Epithelial cell of proximal tubule (primary cell): ENCODE measurements at places on chromosomes 1 and 21.

DNA sequence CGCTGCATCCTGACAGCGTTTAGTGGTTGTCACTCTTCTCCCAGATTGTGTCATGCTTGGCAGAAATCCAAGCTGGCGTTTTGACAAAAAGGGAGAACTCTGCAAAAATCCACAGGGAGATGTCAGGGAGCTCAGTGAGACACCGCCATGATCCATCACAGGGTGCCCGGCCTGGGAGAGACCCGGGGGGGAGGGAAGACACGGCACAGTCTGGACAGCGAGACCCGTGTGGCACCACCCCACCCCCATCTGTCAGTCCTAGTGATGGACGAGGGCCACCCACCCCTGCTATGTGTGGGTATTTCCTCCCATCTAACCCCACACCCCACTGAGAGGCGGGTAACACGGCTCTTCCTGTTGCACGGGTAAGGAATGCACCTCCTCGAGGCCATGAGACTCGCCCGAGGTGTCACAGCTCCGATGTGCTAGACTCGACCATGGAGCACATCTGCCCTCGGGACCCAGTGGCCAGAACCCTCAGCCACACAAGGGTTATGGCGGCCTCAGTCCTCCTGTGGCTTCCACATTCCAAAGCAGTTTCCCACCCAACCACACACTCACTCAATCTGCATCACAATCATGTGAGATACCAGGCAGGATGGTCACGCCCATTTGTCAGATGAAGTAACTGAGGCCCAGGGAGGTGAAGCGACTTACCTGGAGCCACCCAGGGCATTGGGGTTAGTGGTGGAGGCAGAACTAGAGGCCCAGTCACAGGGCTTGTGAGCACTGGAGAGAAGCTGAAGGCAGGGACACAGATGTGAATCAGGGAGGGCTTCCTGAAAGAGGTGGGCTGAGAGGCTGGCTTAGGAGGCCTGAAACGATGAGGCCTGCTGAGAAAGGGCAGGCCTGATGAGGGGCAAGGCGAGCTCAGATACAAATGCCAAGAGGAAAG is 688.5 kb downstream of the MATN1 start:
- no peak for DNase-seq

GRCh38 chr1:154714052-154714623 is 106.2 kb upstream of the ADAR start:
- no peak for DNase-seq

DNA sequence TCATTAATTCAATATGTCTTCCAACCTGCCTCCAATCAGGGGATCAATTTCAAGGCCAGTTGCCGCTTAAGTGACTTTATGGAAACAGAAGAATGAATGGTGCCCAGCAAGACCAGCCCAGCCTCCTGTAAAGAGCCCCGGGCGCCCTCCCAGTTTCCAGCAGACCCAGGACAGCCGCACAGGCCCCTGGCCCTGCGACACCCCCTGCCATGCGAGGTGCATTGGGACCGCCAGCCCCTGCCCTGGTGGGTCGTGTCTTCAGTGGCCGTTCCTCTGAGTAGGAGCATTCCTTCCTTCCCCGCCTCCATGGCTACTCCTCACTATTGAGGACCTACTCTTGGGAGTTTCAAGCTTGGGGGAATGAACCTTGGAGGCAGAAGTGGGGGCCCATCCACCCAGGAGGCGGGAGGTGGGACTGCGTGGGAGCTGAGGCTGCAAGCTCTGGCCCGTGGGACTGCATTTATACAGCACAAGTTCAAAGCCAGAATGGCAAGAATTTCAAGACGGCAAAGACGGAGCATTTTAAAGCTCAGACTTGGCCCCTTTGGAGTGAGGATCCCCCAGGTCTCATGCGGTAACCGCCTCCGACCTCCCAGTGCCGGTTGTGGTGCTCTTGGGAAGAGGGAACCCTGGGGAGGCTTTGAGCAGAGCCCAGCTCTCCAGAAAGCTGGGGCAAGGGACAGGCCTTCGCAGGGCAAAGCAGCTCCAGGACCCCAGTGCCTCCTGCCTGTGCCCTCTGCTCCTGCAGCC is 73.1 kb upstream of the ACTRT2 start:
- no peak for DNase-seq

- no peak for DNase-seq
These were observed 25.1 kb upstream of the MYCL start for GRCh38 chr1:39926820-39927219.

- no peak for DNase-seq
These were observed 40.4 kb downstream of the DAP3 start for GRCh38 chr1:155729031-155729898.

GRCh38 chr1:70499695-70500094 is 88.6 kb downstream of the CTH start:
- no peak for DNase-seq

DNA sequence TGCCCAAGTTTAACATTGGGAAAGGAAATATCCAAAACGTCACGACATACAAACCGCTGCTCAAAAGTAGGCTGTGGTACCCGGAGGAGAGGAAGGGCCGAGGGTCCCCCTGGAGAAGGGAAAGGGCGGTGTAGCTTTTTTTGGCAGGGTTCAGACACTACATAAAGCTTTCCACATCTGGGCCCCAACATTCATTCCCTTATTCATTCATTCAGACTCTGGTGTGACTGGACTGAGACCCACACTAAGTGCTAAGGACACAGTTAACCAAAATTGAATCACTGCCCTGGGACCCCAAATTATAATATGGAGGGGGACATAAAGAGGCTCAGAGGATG is 10.3 kb upstream of the COL8A2 start:
- no peak for DNase-seq

DNA sequence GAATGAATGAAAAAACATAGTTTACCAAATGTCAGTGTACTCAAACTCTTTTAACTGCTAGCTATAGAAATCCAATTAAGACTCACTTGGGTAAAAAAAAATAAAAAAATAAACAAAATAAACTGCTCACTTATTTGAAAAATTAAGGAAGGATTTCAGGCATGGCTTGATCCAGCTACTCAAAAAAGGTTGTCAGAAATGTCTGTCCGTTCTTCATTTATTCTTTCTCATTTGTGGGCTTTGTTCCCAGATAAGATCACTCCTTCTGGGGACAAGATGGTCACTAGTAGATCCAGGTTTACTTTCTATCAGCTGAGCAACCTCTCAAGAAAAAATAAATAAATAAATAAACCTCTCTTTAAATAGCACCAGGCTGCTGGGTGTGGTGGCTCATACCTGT is 26.1 kb upstream of the PAXBP1 start:
- no peak for DNase-seq

DNA sequence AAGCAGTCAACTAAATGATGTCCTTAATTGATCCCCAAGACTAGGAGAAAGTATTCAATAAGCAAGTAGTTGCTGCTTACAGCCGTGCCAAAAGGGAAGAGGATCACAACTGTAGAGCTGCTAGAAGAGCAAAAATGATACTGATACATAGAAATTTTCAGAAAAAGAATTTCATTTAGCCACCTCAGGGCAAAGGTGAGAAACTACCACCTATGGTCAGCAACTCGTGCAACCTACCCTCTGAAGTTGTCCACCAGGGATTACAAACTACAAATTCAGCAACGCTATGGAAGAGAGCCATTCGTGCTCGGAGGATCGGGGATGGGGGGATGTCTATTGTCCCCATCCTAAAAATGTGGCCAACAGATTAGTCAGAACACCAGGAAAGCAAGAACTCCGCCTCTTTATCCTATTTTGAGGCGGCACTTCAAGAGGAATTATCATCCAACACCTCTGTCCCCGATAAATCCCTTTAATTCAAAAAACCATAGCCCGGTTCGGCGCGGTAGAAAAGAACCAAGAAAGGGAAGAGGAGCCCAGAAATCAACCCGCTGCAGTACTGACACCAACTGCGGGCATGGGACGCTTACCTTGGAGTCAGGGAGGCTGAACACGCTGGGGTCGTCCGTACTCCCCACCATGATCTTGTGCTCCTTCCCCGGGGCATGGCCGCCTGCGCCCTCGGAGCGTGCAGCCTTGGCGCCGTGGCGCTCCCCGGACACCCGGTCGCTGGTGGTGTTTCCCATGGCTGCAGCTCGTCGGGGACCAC is 687 bp downstream of the PRKAB2 start:
- DNase-seq, result no peak

GRCh38 chr1:243390162-243390791 is 134.4 kb downstream of the SDCCAG8 start:
- no peak for DNase-seq

GRCh38 chr1:231850786-231851185 is 224.2 kb downstream of the DISC1 start:
- no peak for DNase-seq

GRCh38 chr1:27557596-27558340 is 46.2 kb downstream of the AHDC1 start:
- no peak for DNase-seq

- peak; percentile 94 for DNase-seq
These were observed 11.4 kb upstream of the BCAR3 start for GRCh38 chr1:93692983-93693591.

GRCh38 chr1:2229037-2229864 is 1.1 kb downstream of the SKI start:
- DNase-seq, result no peak

DNA sequence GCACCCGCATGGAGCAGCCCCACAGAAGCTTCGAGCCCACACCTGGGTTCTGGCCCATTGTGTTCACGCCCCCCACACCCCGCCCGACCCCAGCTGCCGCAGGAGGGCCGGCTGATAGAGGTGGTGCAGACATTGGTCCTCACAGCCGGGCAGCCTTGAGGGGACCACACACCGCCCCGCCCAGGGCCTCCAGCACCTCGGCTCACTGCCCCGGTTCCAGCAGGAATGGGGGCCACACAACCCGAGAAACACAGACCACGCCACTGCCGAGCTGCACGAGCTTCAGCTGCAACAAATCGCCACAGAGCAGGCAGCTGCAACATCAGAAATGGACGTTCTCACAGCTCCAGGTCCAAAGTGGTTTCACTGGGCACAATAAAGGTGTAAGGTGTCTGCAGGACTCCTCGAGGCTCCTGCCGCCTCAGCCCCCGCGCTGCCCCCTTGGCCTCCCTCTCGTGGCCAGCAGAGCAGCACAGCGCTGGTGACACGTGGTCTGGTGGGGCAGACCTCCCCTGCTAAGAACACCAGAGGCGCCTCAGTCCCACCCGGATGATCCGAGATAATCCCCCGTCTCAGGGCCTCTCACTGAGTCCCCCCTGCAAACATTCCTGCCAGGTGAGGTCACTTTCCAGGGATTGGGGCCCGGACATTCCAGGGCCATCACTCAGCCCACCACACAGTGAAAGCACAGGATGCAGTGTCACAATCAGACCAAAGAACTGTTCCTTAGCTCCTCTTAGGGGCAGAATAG is 62.3 kb upstream of the ADARB1 start:
- peak; percentile 48 for DNase-seq

DNA sequence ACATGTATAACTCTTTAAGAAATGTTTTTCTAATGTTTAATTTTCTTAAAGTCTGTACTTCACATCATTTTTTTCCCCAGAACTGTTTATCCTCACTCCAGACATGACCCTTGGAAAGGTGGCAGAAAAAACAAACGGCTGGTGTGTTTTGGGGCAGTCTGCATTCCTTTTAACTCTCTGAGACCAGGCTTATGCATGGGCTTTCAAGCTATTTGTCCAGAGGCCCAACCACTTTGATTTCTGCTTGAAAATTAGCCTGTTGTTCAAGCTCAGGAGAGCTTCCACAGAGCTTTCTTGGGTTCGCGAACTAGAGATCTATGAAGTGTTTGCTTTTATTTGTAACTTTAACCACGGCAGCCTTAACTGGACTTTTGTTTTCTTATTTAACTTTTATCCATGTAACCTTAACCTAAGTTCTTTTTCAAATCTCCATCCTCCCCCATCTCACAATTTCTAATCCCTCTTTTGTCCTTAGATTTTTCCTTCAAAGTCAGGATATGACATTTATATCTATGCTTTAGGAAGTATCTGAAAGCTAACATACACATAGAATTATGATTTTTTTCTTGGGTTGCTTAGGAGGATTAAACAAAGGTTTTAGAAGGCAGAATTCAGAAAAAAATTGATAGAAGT is 111.8 kb downstream of the FGGY start:
- DNase-seq, result no peak

- DNase-seq, result no peak
These were observed 15.8 kb upstream of the RGS13 start for GRCh38 chr1:192620071-192620635.

- DNase-seq, result no peak
These were observed 24.7 kb upstream of the LAMC1 start for GRCh38 chr1:182998482-182998881.

DNA sequence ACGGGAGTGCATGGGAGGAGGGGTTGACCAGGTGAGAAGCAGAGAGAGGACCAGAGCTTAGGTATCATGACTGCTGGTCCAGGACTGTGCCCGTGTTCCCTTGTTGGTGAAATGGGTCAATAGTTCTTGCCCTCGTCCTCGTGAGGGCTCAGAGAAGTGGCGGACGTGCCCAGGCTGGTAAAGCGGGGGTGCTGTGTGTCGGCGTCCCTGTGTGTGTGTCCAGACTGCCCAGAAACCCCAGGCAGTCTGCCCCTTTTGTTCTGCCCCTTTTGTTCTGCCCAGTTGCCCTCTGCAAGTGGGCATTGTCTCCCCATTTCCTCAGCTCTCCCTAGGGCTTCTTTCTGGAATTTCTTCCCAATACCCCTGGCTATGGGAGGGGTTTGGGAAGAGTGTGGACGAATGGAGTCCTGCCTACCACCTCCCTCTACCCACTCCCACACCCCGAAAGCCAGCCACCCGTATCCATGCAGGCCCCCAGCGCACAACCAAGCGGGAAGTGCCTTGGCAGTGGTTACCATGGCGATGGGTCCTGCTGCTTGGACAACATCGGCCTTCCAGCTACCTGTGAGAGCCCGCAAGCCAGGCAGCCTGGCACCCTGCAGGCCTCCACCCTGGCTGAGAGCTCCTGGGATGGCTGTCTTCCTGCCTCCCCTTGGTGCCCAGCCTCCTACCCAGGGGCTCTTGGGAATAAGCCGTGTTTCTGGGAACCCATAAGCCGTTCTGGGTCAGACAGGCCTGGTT is 34.7 kb downstream of the ACOT11 start:
- DNase-seq, result no peak

- no peak for DNase-seq
These were observed 85.9 kb downstream of the DPYD start for GRCh38 chr1:97834899-97835298.

DNA sequence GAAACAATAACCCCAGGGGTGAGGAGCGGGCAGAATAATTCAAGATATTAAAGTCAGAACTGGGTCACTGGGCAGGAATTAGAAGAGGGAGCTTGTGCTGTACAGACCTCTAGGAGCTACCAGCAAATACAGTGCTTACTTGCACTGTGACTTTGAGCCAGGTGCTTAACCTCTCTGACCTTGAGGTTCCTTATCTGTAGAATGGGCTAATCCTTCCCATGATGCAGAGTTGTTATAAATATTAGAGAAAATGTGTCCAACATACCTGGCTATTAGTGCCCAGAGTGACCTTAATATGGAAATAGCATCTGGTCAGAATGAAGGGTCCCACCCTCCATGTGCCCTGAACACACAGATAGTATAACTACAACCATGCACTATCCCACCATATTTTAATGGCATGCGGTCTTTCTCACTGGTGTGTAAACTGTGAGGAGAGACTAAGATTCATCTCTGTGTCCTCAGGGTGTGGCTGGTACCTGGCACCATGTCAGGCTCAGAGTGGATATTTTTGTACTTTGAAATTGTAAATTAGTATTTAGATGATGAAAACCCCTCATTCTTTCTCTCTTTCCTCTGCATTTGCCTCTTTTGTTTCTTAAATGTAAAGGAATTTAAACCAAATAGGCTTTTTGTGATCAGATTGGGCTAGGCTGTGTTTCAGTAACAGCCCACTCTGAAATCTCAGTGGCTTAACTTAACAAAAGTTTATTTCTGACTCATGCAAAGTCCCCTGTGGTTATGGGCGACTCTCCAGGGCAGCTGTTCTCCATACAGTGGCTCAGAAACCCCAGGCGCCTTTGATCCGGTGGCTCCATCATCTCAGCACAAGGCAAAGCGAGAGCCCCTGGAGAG is 60.0 kb upstream of the ROR1 start:
- no peak for DNase-seq
